ENCODE measurements at places on chromosomes 2 and 18.

DNA sequence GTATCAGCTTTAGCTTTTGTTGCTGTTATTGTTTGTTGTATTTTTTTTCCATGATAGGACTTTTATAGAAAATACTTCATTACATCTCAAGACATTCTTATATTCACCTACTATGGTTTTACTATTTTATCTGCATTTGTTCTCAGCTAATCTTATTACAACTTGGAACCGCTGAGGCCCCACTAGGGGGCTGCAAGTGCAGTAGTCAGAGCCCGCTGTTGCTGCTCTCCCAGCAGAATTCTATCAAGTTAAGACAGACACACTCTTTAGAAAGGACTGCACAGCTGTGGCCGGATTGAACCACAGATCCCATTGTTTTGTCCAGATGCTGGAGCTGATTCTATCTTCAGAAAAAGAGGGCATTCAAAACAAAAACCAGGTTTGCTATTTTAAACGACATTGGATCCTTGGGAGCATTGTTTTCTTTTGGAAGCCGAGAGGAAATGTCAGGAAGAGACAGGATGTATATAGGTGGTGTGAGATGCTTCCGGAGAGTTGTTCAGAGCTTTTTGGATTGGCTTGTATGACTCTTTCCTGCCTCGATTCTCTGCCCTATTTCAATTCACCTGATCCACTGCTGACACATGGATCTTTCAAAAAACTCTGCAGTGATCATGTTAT lies 105.7 kb upstream of the GAREM1 start:
- no peak for DNase-seq

- DNase-seq = no peak
Observed at GRCh38 chr2:23767876-23768621, 158.9 kb downstream of the ATAD2B start.

DNA sequence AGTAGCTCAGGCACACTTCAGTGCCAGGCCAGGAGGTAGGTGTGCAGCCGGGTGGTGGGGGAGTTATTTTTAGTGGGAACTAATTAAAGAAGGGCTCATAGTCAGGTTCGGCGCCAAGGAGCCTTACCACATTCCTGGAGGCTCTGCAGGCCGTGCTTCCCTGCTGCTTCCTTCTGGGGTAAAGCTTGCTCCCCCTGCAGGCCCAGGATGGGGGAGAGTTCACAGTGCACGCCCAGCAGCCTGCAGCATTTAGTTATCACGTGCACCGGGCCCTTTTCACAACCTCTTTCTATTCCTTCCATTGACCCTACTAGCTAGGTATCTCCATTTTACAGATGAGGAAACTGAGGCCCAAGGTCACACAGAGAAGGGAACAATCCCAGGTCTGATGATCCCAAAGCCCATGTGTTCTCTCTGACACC lies 2.5 kb downstream of the KCNF1 start:
- peak; percentile 46 for DNase-seq

DNA sequence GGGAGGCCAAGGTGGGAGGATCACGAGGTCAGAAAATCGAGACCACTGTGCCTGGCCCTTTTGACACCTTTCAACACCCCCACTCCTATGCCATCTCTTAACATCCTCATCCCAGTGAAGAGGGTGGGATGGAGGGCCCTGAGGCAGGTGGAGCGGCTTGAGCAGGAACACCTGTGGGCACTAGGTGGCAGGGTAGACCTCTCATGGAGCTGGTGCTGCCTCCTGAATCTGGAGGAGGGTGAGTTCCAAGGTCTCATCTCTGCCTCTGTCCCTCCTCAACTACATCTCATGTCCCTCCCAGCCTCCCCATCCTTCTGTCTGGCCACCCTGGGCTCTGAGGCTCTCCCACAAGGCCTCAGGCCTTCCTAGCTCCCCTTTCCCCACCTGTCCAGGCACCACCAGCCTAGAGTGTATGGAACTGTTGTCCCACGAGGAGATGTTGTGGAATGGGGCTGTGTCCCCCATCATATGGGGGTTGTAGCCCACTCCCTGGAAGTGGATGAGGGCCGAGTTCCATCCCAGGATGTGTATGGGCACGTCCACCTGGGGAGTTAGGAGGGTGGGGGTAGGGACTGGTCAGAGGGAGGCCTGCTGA lies 17.0 kb upstream of the CRYBA2 start:
- no peak for DNase-seq

- no peak for DNase-seq
Observed at GRCh38 chr18:79971986-79972385, 7.5 kb downstream of the HSBP1L1 start.

DNA sequence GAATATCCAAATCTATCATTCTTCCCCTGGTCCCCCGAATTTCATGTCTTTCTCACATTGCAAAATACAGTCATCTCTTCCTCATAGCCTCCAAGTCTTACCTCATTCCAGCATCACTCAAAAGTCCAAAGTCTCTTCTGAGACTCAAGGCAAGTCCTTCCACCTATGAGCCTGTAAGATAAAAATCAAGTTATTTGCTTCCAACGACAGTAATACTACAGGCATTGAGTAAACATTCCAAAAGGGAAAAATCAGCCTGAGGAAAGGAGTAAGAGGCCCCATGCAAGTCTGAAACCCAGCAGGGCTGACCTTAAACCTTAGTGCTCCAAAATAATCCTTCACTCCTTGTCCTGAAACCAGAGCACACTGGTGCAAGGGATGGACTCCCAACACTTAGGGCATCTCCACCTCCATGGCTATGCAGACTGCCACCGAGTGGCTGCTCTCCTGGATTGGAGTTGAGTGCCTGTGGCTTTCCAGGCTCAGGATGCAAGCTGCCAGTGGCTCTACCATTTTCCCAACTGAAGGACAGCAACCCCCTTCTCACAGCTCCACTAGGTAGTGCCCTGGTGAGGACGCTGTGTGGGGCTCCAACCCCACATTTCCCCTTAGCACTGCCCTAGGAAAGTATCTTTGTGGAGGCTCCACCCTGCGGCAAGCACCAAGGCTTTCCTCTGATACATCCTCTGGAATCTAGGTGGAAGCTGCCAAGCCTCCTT lies 16.3 kb downstream of the DTNA start:
- no peak for DNase-seq

DNA sequence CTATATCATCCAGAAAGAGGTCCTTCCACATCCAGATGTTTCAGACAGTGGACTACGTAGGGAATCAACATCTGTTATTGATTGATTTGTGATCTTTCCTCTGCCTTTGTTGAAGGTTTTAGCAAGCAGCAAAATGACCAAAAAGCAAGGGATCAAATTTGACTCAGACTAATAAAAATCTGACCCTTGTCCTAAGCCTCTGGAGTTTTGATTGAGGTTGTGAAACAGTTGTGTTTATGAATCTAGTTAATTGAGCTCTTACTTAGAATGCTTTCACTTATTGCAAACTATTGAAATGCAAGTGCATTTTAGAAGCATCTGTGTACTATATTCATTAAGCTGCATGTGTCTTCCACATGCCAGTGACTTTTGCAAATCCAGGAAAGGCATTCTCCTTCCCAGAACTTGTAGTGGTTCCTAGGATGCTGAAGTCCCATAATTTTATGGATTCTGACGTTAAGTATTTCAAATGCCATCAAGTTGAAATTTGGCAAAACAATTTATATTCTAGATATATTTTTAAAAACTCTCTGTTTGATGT lies 116.0 kb downstream of the MTX2 start:
- DNase-seq = no peak

DNA sequence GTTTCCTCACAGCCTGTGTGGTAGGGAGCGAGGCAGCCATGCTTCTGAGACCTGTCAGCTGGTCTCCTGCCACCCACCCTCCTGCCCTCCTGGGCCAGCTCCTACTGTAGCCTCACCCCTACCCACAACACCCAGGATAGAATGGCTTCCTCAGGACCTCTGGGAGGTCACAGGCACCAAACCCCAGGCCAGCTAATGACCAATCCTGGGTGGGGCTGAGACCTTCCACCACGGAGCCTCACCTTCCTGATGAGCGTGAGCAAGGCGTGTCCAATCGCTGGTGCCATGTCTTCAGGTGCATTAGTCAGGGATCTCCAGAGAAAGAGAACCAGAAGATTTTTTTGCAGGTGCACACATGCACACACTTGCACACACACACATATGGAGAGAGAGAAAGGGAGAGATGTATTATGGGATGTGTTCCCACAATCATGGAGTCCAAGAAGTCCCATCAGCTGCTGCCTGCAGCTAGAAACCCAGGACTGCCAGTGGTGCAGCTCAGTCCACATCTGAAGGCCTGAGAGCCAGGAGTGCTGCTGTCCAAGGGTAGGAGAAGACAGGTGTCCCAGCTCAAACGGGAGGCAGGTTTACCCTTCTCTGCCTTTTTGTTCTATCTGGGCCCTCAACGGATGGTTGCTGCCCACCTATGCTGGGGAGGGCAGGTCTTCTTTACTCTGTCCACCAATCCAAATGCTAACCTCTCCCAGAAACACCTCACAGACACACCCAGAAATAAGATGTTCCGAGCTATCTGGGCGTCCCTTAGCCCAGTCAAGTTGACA lies 70.4 kb upstream of the HDAC4 start:
- peak; percentile 44 for DNase-seq

All from left forelimb (tissue), 1 donor.